ENCODE measurements at places on chromosomes 16 and 17.

DNA sequence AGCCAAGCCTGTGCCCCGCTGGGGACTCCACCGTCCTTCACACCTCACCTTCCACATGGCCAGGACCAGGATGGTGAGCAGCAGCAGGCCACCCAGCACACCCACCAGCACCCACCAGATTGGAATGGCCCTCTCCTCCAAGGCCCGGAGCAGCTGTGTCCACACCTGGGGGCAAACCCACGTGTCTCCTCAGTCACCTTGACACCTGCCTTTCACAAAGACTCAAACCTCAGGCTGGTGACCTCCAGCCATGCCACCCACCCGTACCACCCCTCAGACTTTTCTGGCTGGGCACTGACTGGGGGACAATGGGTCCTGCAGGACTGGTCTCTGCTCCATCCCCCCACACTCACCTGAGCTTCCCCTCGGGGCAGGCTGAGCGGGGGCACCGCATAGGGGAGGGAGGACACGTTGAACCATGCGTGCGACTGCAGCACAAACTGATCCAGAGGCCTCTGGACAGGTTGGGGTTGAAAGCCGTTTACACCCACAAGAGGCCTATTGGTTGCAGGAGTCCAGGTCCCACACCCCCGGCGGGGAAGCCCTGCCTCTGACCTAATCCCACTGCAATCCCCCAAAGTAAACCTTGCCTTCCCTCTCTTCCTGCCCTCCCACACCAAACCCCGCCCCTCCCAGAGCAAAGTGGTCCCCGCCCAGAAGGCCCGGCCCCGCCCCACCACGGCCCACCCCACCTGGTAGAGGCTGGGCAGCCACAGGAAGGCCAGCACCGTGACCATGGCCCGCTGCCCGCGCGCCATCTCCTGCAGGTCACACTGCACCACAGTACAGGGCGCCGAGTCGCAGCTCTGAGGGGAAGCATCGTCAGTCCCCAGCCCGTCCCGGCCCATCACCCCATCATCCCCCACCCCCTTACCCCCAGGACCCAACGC, 10.9 kb upstream of the FAM171A2 start:
- DNase-seq = no peak

- no peak for DNase-seq
These were observed 4.0 kb downstream of the ZNF598 start for GRCh38 chr16:2005646-2006045.

DNA sequence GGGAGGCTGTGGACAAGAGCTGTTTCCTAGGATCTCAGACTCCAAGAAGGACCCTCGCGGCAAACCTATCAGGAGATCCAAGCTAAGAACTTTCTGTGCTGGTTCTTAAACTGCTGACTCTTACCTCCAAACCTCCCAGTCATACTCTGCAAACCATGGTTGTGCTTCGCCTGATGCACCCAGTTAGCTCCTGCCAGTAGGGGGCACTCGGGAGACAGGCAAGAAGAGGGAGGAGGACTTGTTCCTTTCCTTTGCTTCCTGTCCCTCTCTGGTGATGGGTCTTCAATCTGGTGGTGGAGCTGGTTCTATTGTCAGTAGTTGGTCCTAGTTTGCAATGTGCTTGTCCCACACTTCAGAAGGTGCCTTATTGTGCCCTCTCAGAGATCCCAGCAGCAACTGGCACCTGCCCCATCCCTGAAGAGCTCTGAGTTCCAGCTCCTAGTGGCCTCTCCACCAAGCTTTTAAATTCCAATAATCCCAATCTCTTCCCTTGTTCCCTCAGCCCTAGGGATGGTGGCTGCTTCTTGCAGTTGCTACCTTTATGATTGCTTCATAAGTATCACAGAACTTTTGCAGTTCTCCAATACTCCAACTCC, 113.5 kb upstream of the RPL38 start:
- DNase-seq = peak; percentile 14

GRCh38 chr16:21645261-21645721, 7.1 kb downstream of the IGSF6 start:
- no peak for DNase-seq

DNA sequence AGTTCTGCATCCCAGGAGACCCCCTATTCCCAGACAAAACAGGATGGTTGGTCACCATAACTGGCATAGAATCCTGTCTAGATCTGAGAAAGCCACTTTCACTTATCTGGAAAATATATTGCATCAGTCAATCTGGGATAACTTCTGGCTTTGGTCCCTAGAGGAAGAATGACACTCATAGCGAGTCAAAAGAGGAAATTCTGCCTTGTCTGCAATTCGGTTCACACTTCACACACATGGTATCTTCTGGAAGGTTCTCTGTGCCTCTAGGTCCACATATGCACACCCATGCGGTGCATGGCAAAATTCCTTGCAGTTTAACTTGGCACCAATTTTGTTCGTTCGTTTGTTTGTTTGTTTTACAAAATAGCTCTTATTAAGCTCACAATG, 49.2 kb upstream of the WSCD1 start:
- no peak for DNase-seq

DNA sequence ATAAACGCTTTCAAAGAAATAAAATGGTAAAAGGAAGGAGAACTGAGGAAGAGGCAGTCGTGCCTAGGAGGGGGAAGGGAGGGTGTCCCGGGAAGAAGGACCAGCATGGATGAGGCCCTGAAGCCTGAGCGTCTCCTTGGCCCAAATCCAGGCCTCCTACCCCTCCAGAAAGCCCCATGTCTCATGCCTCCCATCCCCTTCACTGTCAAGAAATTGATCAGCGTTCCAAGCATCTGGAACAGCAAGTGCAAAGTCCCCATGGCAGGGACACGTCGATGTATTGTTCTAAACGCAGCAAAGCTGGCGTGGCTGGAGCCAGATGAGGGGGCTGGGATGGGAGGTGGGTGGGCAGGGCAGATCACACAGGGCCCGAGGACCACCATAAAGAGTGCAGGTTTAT, 22.6 kb downstream of the SEC14L5 start:
- DNase-seq = no peak

Measured in NCI-H187 treated with DMSO at 0.1 percent for 48 hours (cell line).